H1 (cell line): ENCODE measurements at places on chromosomes 5 and 9. TPM values are rescaled to one million over a fixed set of nuclear protein-coding genes. Genes with fewer than 3 reads are reported as not detected.

Gene STPG3
- not detected in 2 replicates for total RNA-seq

- no peak overlapping the region for H3K4me3 ChIP-seq
- peaks cover 9% of the 10 kb centered on the region; the same call in 1 of the 2 replicates for H3K27me3 ChIP-seq
- no peaks in the 10 kb centered on the region; the same call in none of the 2 replicates for H3K4me1 ChIP-seq
- H3K27ac ChIP-seq, result no peak overlapping the region
Measured at GRCh38 chr9:126519660-126520420, 93.9 kb upstream of the LMX1B start.

DNA sequence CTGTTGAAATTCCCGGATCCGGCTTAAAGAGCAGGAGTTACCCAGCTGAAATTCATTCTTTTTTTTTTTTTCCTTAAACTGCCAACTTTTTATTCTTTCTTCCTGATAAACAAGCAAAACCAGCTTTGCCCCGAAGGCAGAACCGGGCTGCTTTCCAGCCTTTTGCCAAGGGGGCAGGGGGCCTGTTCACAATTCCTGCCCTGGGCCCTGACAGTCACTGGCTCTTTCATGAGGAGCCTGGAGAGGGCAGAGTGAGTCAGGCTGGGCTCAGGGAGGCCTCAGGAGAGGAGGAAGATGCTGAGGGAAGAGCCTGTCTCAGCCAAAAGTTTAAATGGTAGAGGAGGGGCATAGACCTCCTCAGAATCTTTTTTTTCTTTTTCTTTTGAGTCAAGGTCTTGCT, 4.8 kb downstream of the GLIPR2 start:
- no peaks in the 10 kb centered on the region; the same call in 1 of the 2 replicates for H3K36me3 ChIP-seq
- H3K4me1 ChIP-seq, result no peaks in the 10 kb centered on the region; the same call in 1 of the 2 replicates
- DNase-seq, result no peak
- peaks cover 24% of the 10 kb centered on the region for H3K27me3 ChIP-seq
- H3K4me3 ChIP-seq, result no peak overlapping the region
- no peak overlapping the region for H3K27ac ChIP-seq

DNA sequence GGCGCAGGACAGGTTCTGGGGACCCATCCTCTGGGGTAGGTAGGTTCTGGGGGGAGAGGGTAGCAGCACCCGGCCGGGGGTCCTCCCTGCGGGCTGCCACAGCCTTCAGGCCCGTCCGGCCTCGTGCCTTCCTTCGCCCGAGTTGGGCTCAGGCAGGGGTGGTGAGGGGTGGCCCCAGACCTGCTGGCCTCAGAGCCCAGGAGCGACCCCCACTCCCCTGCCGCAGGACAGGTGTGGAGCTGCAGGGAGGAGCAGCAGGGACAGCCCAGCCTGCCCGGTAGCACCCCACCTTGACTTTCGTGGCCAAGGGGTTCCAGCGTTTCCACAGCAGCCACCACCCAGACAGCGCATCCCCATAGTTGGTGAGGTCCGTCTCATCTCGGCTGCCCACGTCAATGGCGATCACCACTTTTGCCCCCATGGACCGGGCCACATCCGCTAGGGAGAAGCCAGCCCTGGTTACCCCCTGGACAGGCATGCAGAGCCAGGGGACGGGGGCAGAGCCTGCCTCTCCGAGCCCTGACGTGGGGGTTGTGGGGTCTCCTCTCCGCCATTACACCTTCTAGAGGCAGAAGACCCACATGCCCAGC, 3.4 kb upstream of the NSMF start:
- H3K4me3 ChIP-seq, result no peak overlapping the region
- H3K27ac ChIP-seq, result no peak overlapping the region
- peaks cover 19% of the 10 kb centered on the region for H3K27me3 ChIP-seq
- DNase-seq, result no peak

DNA sequence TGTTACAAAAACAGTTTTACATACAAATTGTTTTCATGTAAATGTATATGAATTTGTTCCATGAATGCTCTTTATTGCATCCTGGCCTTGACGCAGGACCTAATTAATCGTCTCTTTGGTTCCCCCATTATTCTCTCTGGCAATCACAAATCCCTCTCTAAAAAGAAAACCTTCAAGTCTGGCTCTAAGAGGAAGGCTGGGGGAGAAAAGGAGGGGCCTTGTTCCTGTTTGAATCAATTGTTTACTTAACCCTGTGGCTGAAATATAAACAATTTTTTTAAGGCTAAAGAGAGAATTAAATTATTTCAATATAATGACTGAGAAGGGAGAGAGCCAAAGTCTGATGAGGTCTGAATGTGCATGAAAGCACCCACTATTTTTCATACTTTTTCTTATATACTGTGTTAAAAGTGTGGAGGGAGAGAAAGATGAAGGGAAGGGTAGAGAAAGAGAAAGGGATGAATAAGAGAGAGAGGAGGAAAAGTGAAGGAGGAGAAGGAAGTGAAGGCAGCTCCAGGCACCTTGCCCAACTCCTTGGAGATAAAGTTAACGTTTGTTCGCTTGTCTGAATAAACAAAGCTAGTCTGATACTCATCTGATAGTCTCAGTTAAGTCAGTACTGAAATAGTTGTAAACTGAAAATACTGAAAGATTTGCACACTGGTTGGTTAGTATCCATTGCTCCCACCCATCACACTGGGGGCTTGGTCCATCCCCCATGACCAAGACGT, 116.4 kb upstream of the SPDL1 start:
- no peak for DNase-seq
- H3K4me1 ChIP-seq, result no peaks in the 10 kb centered on the region
- H3K36me3 ChIP-seq, result no peaks in the 10 kb centered on the region
- no peak overlapping the region for H3K4me3 ChIP-seq
- no peak overlapping the region for H3K27ac ChIP-seq
- H3K27me3 ChIP-seq, result peaks cover 2% of the 10 kb centered on the region; the same call in 1 of the 2 replicates

DNA sequence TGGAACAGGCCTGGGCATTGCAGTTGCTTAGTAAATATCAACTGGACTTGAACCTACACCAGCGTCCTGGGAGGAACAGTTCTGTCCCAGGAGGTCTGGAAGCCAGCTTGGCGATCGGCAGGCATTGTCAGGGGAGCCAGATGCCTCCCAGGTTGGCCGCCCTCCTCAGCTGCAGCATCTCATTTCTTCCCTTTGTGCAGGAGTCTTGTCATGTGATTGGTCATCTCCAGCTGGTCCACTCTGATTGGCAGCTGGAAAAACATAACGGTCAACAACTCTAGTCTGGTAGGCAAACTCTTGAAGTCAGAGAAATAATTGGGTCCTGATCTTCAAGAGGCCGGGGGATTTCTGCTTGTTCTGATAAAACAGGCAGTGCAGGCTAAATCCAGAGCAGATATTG, 29.6 kb upstream of the NCS1 start:
- H3K27ac ChIP-seq, result no peak overlapping the region

Gene SYK
- 4.4 and 5.6 TPM in 2 replicates for total RNA-seq

Gene OTP
- total RNA-seq, result not detected in 2 replicates

- H3K4me3 ChIP-seq, result no peak overlapping the region
- no peaks in the 10 kb centered on the region for H3K36me3 ChIP-seq
- no peaks in the 10 kb centered on the region for H3K4me1 ChIP-seq
- H3K27me3 ChIP-seq, result no peaks in the 10 kb centered on the region
Measured at GRCh38 chr5:33423018-33423630, 17.6 kb upstream of the TARS1 start.

Gene C5orf52
- not detected in 2 replicates for total RNA-seq

DNA sequence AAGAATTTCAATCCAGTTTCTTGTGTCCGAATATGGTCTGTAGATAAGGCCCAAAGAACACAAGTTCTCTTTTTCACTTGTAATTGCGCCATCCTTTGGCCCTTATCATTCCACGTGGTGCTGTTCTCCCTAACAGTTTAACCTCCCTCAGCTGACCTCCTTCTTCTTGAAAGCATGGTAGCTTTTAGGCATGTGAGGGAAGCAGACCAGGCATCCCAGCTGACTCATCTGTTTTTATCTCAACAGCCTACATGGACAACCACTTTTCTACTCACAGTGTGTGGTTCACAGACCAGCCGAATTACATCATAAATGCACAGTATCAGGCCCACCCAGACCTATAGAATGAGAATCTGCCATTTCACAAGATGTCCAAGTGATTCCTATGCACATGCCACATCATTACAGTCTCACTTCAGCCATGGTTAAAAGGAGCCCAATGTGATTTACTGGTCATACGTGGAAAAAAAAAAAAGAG, 26.9 kb upstream of the PLIN2 start:
- H3K4me3 ChIP-seq, result no peak overlapping the region
- H3K27ac ChIP-seq, result no peak overlapping the region
- no peak for DNase-seq

GRCh38 chr5:139849942-139850341, 54.3 kb downstream of the PSD2 start:
- no peak overlapping the region for H3K27ac ChIP-seq
- H3K36me3 ChIP-seq, result no peaks in the 10 kb centered on the region
- no peak for DNase-seq
- peaks cover 2% of the 10 kb centered on the region for H3K4me1 ChIP-seq

- no peaks in the 10 kb centered on the region for H3K36me3 ChIP-seq
- peaks cover 3% of the 10 kb centered on the region for H3K4me1 ChIP-seq
- no peaks in the 10 kb centered on the region for H3K27me3 ChIP-seq
- H3K27ac ChIP-seq, result no peak overlapping the region
- H3K4me3 ChIP-seq, result no peak overlapping the region
- no peak for DNase-seq
Measured at GRCh38 chr9:92562461-92562967, 26.7 kb upstream of the ECM2 start.

Gene TAS2R1
- not detected in 2 replicates for total RNA-seq

- no peaks in the 10 kb centered on the region for H3K36me3 ChIP-seq
- no peaks in the 10 kb centered on the region for H3K27me3 ChIP-seq
- no peak overlapping the region for H3K27ac ChIP-seq
- DNase-seq, result no peak
- no peak overlapping the region for H3K4me3 ChIP-seq
Measured at GRCh38 chr5:119275146-119275545, 80.7 kb upstream of the TNFAIP8 start.

DNA sequence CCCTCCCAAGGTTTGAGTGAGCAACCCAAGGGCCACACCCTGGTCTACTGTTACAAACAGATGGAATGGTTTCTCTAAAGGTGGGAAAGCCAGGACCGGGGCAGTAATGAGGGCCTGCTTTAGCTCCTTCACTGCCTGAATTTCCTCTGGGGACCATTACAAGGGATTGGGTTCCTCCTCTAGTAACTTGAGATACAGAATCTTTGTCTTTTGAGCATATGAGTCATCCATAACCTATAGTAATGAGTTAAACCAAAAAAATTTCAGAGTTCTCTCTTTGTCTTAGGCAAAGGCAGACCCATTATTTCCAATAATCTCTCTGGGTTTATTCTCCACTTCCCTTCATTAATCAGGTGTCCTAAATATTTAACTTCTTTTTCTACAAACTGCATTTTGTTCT, 618.8 kb downstream of the HINT1 start:
- no peak overlapping the region for H3K27ac ChIP-seq
- DNase-seq, result no peak
- no peaks in the 10 kb centered on the region for H3K4me1 ChIP-seq

GRCh38 chr5:176497852-176498251, 39.4 kb downstream of the RNF44 start:
- H3K36me3 ChIP-seq, result peaks cover 54% of the 10 kb centered on the region
- H3K27me3 ChIP-seq, result no peaks in the 10 kb centered on the region
- H3K4me1 ChIP-seq, result no peaks in the 10 kb centered on the region

Gene PRUNE2
- total RNA-seq, result 13.2 and 13.3 TPM in 2 replicates

DNA sequence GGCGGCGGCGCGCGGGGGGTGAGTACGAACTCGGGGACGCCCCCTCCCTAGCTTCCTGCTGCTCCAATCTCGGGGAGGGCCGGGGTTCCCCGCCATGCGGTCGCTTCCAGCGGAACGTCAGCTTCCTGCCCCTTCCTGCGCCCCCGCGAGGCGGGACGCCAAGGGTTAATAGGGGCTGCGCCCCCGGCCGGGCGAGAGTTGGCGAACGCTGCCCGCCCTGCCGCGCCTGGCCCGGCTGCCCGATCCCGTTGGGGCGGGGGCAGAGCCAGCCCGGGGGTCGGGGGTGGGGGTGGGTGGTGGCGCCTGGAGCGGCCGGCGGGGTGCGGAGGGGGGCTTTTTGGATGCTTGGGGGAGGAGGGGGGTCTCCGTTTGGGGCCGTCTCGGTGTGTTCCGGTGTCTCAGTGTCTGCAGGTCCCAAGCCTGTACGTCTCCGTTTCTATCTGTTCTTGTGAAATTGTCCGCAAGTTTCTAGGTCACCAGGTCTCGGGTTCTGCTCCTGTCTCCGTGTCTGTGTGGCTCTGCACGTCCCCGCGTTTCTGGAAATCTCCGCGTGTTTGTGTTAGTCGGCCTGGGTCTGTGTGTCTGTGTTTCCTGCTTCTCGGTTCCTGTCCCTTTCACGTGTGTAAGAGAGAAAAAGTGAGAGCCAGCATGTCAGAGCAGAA, 789 bp downstream of the COL27A1 start:
- H3K4me3 ChIP-seq, result peak overlapping the region; percentile 49
- no peaks in the 10 kb centered on the region for H3K36me3 ChIP-seq
- DNase-seq, result no peak
- H3K27ac ChIP-seq, result no peak overlapping the region

- 0 out of 2 replicates have a peak, but pooled peaks cover 3% of the 10 kb centered on the region for H3K4me1 ChIP-seq
- H3K36me3 ChIP-seq, result no peaks in the 10 kb centered on the region
- no peak for DNase-seq
- H3K27me3 ChIP-seq, result no peaks in the 10 kb centered on the region
Measured at GRCh38 chr9:4126184-4126865, 173.5 kb downstream of the GLIS3 start.

- H3K4me3 ChIP-seq, result no peak overlapping the region
- H3K4me1 ChIP-seq, result peaks cover 5% of the 10 kb centered on the region
- H3K27me3 ChIP-seq, result no peaks in the 10 kb centered on the region
- H3K27ac ChIP-seq, result no peak overlapping the region
Measured at GRCh38 chr5:10579536-10580521, 16.0 kb downstream of the ANKRD33B start.

DNA sequence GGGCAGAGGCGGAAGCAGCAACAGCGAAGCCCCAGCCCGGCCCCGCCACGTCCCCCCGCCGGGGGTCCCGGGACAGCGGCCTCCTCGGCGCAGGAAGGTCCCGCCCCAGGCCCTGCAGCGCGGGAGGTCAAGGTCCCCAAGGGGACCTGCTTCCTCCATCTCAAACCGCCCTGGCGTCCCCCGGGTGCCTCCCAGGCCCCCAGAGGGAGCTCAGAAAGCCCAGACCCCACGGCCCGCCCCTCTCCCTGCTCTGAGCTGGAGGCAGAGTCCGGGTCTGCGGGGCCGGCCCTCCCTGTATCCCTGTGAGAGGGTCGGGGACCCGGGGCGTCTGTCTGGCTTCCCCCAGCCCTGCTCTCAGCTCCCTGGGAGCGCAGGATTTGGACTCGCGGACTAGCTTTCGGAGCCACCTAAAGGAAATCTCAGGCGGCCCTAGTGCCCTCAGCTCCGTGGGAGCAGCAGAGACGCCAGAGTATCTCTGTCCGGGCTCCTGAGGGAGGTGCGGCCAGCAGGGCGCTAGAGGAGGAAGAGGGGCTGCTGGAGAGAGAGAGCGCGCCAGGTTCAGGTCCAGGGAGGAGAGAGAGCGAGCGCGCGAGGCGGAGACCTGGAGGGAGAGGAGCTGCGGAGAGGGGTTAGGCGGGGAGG, 30.7 kb downstream of the EXOC3 start:
- H3K4me3 ChIP-seq, result peak overlapping the region; percentile 63
- peak; percentile 70 for DNase-seq
- H3K27me3 ChIP-seq, result peaks cover 23% of the 10 kb centered on the region
- no peaks in the 10 kb centered on the region for H3K36me3 ChIP-seq
- no peak overlapping the region for H3K27ac ChIP-seq
